Stimulated activated CD8-positive, alpha-beta memory T cell treated with anti-CD3 and anti-CD28 coated beads, Interleukin-4, amount 100 ng/mL, for 4 hours (primary cell): ENCODE measurements at places on chromosomes 16 and 17.
A peak's percentile ranks its signal among the peaks of the same experiment; 100 is the strongest.

GRCh38 chr16:3022208-3022683 lies 1.5 kb downstream of the HCFC1R1 start:
- peak; percentile 87 for DNase-seq

- no peak for DNase-seq
These were observed 45.4 kb downstream of the KCNJ16 start for GRCh38 chr17:70120425-70120824.

GRCh38 chr17:30597776-30598288 lies 120.6 kb downstream of the GOSR1 start:
- no peak for DNase-seq

- DNase-seq, result no peak
These were observed 68.0 kb downstream of the KNOP1 start for GRCh38 chr16:19649980-19650379.

- no peak for DNase-seq
These were observed 60.3 kb upstream of the LHX1 start for GRCh38 chr17:36876966-36877365.

GRCh38 chr17:5773816-5774360 lies 189.6 kb upstream of the NLRP1 start:
- no peak for DNase-seq

GRCh38 chr16:9013508-9013864 lies 49.8 kb upstream of the USP7 start:
- no peak for DNase-seq

DNA sequence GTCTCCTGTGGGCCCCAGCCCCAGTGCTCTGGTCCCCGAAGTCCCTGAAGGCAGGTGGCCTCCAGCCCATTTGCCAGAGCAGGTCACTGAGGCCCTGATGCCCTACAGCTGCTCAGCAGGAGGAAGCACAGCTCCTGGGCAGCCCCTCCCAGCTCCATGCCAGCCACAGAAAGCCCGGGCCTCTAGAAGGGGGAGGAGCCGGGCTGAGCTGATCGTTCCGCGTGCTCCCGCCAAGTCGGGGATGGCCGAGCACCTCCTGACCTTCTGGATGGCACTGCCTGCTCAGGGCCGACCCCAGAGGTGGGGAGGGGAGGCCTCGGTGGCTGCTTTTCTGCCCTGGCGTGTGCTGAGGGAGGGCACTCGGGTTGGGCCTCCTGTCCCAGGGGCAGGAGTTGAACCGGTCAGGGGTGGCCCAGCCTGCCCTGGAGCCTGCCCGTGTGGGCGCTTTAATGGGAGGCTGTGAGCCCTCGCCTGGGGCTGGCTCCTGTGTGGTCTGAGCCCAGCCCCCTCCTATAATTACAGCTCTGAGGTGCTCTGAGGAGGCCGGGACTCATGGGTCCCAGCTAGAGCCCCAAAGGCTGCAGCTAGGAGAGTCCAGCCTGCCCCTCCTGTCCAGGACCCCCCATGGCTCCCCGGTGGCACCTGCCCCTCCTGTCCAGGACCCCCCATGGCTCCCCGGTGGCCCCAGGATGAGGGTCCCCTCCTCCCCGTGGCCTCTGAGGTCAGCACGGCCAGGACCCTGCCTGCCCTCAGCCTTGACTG lies 29.7 kb downstream of the ZFPM1 start:
- no peak for DNase-seq

DNA sequence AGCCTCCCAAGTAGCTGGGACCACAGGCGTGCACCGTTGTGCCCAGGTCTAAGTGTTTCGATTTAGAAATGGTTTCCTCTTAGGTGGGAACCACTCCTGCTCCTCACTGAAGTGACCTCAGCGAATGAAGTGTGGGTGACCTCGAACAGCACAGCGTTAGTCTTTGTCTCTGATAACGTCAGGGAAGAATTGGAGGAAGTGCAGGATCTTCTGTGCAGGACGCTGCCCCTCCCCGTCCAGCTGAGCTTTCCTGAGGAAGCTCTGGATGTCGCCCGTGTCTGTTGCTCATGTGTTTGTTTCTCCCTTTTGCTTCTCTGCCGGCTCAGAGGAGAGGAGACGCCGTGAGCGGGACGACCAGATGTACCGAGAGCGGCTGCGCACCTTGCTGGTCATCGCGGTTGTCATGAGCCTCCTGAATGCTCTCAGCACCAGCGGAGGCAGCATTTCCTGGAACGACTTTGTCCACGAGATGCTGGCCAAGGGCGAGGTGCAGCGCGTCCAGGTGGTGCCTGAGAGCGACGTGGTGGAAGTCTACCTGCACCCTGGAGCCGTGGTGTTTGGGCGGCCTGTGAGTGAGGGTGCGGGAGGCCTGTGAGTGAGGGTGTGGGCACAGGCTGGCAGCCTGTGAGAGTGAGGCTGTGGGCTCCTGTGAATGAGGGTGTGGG lies 15.6 kb downstream of the SPG7 start:
- DNase-seq, result no peak

- DNase-seq, result no peak
These were observed 21.2 kb downstream of the SOCS3 start for GRCh38 chr17:78338486-78339259.

GRCh38 chr16:78364556-78364880 lies 265.1 kb downstream of the WWOX start:
- no peak for DNase-seq

DNA sequence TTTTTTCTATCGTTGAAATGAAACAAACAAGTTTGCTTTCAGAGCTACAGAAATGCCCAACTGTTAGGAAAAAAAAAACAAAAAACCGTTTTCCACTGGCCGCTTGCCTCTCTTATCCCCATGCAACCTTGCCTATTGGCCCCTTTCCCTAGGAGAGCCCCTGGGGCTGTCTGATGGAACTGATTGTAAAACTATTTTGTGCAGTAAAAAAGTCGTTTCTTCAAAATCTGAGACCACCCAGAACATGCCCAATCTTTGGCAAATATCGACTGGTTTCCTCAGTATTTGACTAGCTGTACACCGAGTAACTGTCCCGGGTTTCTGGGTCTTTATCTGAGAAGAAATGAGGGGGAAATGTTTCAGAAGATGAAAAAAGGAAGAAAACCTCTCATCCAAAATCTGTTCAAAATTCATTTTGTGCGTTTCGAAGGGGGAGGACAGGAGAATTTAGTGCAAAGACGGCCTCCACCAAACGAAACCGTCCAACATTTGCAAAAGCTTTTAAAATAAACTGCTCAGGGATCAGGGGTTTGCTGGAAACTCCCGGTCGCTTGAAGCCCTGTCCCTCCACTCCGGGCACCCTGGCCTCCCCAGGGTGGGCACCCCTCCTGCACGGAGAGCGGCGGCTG lies 1.1 kb upstream of the GNAO1 start:
- DNase-seq, result no peak

DNA sequence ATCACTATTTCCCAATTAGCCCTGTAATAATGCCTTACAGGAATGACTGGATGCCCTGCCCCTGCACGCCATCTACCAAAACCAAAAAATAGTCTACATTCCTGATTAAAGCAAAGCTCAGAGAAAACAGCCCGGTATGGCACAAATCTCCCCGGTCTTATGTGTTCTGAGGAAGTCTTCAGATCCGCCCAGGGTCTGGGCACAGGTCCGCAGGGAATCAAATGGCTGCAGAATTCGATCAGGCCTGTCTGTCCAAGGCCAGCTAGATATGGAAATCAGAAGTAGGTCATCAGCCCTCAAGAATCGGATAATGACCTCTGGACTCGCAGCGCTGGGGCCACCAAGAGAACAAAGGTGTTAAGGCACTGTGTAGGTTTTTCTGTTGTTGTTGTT lies 171.0 kb downstream of the ZFHX3 start:
- no peak for DNase-seq

DNA sequence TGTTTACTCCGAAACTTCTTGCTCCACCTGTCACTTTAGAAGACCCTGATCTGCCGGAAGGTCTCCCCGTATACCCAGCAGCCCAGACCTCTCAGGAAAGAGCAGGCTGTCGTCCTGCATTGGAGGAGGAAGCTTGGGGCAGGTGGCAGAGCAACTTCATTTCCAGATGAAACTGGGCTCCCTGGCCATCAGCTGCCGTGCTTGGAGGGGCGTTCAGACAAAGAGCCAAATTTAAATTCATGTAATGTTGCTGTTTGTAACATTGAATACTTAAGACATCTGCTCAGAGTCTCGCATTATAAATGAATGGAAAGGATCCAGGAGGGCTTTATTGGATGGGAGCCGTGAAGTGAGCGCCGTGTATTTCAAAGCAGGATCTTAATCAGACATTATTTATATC lies 628.5 kb downstream of the MAF start:
- no peak for DNase-seq

GRCh38 chr17:78430892-78431691 lies 52.6 kb downstream of the PGS1 start:
- DNase-seq, result no peak

GRCh38 chr16:75075688-75076268 lies 40.8 kb downstream of the LDHD start:
- no peak for DNase-seq

DNA sequence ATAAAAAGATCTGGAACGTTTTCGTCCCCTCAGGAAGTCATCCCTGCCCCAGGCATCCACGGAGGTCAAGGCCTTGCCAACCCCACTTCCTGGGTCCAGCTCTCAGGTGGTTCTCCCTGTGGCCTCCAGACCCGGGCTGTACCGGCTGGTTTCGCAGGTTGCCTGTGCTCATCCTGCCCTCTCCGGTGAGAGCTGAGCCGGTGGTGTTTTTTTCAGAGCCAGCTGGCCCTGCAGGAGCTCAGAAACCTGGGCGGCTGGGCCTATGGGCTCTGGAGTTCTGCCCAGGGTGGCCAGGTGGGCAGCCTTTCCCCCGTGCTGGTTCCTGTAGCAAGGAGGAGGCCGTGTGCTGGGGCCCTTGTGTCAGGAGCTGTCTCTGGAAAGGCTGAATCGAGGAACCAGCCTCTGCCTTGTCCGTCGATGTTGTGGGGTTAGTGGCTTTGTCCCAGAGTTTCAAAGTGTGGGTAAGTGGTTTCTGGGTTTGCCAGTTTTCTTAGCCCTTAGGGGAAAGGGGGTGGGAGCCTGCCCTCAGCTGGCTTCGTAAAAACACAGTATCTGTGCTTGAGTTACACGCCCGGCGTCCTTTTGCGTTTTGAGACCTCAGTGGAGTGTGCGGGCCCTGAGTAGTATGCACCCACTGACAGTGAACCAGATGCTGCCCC lies 23.6 kb downstream of the C16orf90 start:
- DNase-seq, result no peak

DNA sequence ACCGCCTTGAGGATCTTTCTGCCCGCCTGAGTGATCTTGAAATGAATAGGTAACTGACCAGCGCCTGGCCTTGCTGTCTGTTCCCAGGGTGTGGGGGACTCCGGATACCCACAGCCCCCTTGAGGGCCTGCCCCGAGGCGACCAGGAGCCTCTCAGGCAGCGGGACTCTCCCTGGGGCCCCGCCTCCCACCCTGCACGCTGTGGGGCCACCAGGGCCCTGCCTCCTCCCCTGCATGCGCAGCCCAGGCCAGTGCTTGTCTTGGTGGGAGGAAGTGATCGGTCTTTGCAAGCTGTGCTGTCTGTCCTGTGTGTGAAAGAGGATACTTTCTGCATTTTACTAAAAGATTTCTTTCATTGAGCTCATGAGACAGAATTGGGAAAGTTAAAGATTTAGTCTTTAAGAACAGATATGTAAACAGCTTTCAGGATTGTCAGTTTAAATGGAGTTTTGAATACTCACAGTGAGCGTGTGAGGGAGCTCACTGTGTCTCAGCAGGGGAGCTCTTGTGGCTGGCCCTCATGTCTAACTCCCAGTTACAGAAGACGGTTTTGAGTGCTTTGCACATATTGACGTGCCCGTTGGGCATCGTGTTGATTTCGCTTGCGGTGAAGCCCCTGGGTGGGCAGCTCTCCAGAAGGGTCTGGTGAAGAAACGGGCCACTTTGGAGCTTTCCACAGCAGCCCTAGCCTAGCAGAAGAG lies 36.1 kb upstream of the CAPN15 start:
- no peak for DNase-seq

- no peak for DNase-seq
These were observed 11.4 kb upstream of the ITPRIPL2 start for GRCh38 chr16:19102187-19102872.

DNA sequence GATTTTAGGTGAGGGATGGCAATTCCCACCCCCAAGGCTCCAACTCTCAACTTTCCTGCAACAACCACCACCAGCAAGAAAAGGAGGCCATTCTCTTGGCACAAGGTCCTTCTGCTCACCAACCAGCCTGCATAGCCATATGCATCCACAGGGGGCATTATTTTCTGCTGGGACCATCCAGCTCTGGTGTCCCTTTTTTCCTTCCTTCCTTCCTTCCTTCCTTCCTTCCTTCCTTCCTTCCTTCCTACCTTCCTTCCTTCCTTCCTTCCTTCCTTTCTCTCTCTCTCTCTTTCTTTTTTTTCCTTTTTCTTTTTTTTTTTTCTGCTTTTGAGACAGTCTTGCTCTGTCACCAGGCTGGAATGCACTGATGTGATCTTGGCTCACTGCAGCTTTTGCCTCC lies 21.1 kb upstream of the COX10 start:
- DNase-seq, result no peak

GRCh38 chr17:17141860-17142552 lies 64.1 kb downstream of the PLD6 start:
- no peak for DNase-seq

DNA sequence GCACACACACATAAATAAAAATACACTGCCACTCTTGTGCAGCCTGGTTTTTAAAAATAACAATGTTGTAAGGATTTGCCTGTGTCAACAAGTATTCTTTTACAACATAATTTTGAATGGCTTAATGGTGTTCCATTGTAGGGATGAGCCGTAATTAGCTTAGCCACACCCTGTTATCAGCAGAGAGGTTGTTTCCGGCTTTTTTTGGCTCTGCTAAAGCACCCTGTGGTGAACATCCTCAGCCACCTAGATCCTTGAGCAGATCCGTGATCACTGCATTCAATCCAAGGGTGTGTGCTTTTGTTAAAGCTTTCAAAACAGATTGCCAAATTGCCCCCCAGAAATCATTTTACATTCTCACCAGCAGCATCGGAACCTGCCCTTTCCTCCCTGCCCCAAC lies 7.0 kb downstream of the KATNB1 start:
- no peak for DNase-seq

- no peak for DNase-seq
These were observed 44.4 kb upstream of the ABCC11 start for GRCh38 chr16:48291754-48292153.
